Sigmoid colon (tissue), 7 donors: ENCODE measurements at places on chromosomes 16 and 17.
A peak's percentile ranks its signal among the peaks of the same experiment; 100 is the strongest.

DNA sequence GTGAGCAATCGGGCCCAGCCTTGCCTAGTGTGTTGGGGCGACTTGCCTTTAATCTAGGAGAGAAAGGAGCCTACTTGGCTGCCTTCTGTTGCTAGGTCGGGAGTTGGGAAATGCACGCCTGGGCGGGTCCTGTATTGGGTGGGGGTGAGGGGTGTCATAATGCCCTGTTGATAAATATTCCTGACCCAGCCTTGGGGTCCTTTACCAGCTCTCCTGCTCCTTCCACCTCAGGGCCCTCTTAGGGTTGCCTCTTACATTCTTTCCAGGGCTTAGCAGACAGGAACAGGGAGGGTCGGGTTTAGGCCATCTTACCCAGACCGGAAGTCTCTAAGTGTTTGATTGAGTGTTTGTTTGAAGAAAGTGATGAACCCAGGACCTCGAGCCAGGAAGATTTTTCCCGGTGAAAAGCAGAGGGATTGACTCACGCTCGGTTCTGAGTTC is 112.9 kb downstream of the SEC14L1 start:
- no peaks in the 10 kb centered on the region for H3K36me3 ChIP-seq
- H3K4me1 ChIP-seq = peaks cover 8% of the 10 kb centered on the region
- DNase-seq = no peak
- no peak overlapping the region for H3K27ac ChIP-seq
- no peak overlapping the region for H3K4me3 ChIP-seq
- H3K27me3 ChIP-seq = no peaks in the 10 kb centered on the region

GRCh38 chr16:89924297-89924924 is 1.3 kb downstream of the TUBB3 start:
- no peak for DNase-seq
- H3K4me3 ChIP-seq = no peak overlapping the region
- H3K27ac ChIP-seq = no peak overlapping the region
- no peaks in the 10 kb centered on the region for H3K4me1 ChIP-seq

- H3K4me1 ChIP-seq = peaks cover 30% of the 10 kb centered on the region
- no peak overlapping the region for H3K27ac ChIP-seq
- H3K27me3 ChIP-seq = no peaks in the 10 kb centered on the region
- no peak overlapping the region for H3K4me3 ChIP-seq
These were observed 41.9 kb downstream of the FTO start for GRCh38 chr16:53745753-53746266.

DNA sequence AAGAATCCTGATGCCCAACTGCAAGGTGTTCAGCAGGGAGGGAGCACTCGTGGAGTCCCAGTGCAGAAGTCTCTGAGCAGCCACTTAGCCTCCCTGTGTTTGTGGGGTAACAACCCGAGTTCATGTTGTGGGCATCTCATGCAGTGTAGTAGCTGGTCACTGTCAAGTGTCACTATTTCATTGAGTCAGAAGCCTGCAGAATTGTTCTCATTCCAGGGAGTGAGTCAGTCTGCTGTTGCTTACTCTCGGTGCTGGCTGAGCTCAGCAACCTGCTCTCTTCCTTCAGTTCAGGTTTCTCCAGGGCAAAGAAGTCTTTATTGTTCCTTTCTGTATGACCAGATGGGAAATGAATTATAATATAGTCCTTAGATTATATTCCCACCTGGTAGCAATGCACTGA is 24.1 kb downstream of the HMOX2 start:
- H3K4me3 ChIP-seq = no peak overlapping the region
- H3K27ac ChIP-seq = peak overlapping the region; percentile 79
- no peak for DNase-seq
- H3K27me3 ChIP-seq = no peaks in the 10 kb centered on the region
- peaks cover 20% of the 10 kb centered on the region for H3K4me1 ChIP-seq

GRCh38 chr17:48725288-48726064 is 2.5 kb downstream of the PRAC2 start:
- peaks cover 100% of the 10 kb centered on the region for H3K27me3 ChIP-seq
- peak; percentile 43 for DNase-seq
- no peaks in the 10 kb centered on the region for H3K36me3 ChIP-seq

DNA sequence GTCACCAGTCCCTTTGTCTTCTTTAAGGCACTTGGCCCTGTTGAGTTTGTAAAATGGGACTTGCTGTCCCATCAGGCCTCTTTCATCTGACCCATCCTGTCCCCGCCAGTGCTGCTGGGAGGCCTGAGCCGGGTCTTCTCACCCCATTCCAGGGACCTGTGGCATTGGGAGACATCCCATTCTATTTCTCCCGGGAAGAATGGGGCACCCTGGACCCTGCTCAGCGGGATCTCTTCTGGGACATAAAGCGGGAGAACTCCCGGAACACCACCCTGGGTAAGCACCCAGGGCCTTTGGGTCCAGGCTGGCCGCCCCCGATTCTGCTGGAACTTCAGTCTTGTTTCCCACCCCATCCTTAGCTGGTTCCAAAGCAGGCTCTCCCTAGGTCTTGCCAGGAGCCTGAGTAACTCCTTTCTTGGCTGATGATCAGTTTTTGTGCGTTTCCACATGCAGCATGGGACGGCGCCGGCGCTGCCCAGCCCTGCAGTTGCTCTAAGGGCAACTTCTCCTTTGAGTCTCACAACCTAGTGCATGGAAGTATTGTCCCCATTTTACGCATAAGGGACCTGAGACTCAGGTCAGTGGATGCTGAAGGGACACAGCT is 4.1 kb downstream of the ZNF213 start:
- H3K4me3 ChIP-seq = no peak overlapping the region
- H3K36me3 ChIP-seq = peaks cover 17% of the 10 kb centered on the region
- DNase-seq = no peak
- no peaks in the 10 kb centered on the region for H3K4me1 ChIP-seq
- no peaks in the 10 kb centered on the region for H3K27me3 ChIP-seq
- no peak overlapping the region for H3K27ac ChIP-seq

GRCh38 chr17:38871247-38872015 is 1.6 kb downstream of the LASP1 start:
- no peaks in the 10 kb centered on the region for H3K27me3 ChIP-seq
- peak overlapping the region; percentile 95 for H3K27ac ChIP-seq
- DNase-seq = peak; percentile 82
- H3K4me3 ChIP-seq = peak overlapping the region; percentile 89

- H3K36me3 ChIP-seq = peaks cover 77% of the 10 kb centered on the region
- DNase-seq = no peak
- no peaks in the 10 kb centered on the region for H3K27me3 ChIP-seq
- no peaks in the 10 kb centered on the region for H3K4me1 ChIP-seq
- no peak overlapping the region for H3K27ac ChIP-seq
These were observed 7.9 kb downstream of the MYBBP1A start for GRCh38 chr17:4547118-4547906.

DNA sequence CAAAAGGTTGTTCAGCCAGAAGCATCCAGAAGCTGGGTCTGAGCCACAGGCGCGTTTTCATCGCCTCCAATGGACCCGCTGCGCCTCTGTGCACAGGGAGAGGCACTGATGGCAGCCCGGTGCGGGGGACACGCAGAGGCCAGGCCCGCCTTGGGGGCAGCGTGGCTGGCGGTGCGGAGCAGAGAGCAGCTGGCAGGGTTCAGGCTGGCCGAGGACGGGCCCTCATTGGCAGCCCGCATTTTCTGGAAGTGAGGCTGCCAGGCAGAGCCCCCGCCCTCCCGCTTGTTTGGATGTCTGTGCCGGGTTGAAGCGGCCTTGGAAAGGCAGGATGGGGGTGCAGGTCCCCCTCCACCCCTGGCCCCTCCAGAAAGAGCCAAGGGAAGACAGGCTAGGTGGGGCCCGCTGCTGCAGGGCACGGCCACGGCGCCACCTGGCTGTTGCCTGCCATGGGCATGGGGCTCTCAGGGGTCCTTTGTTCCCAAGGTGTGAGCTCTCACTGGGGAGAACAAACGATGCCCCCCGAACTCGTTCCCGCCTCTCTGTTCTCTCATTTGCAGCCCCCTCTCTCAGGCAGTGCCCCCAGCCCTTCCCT is 18.8 kb downstream of the GSE1 start:
- peaks cover 29% of the 10 kb centered on the region for H3K4me1 ChIP-seq
- no peaks in the 10 kb centered on the region for H3K27me3 ChIP-seq
- DNase-seq = no peak
- no peak overlapping the region for H3K4me3 ChIP-seq
- peaks cover 9% of the 10 kb centered on the region for H3K36me3 ChIP-seq

- no peak overlapping the region for H3K4me3 ChIP-seq
- H3K36me3 ChIP-seq = no peaks in the 10 kb centered on the region
- no peak for DNase-seq
- H3K27ac ChIP-seq = no peak overlapping the region
- no peaks in the 10 kb centered on the region for H3K27me3 ChIP-seq
These were observed 62.4 kb downstream of the SOX9 start for GRCh38 chr17:72183194-72183685.

DNA sequence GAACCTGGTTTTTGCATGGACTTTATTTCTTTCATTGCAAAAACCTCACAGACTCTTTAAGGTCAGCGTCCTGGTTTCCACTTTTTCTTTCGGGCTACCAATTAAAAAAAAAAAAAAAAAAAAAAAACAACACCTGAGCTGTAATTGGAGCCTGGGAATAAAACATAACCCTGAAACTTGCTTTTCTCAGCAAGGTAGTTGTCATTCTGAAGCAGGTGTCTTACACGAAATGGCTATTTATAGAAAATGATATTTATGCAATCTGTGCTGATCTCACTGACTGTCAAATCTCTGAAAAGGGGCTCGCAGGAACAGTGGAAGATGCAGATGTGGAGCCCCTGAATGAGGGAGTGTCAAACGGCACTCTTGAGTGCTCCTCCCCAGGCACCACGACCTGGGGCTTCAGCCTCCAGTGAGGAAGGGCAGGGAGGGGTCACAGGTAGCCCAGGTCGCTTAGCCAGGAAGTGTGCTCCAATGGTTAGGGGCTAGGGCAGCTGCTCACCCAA is 10.4 kb upstream of the COTL1 start:
- H3K36me3 ChIP-seq = no peaks in the 10 kb centered on the region
- no peaks in the 10 kb centered on the region for H3K27me3 ChIP-seq
- H3K27ac ChIP-seq = no peak overlapping the region

DNA sequence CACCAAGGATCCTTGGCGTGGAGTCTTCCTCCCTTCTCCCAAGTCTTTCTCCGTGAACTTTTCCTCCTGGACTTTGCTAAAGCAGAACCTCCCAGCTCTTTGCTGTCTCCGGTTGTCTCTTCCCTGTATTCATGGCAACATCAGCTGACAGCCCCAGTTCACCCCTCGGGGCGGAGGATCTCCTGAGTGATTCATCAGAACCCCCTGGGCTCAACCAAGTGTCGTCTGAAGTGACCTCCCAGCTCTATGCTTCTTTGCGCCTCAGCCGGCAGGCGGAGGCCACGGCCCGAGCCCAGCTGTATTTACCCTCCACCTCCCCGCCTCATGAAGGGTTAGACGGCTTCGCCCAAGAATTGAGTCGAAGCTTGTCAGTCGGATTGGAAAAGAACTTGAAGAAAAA is 943 bp downstream of the CNTROB start:
- H3K4me1 ChIP-seq = peaks cover 53% of the 10 kb centered on the region
- H3K27me3 ChIP-seq = peaks cover 20% of the 10 kb centered on the region
- peak overlapping the region; percentile 84 for H3K27ac ChIP-seq
- H3K36me3 ChIP-seq = no peaks in the 10 kb centered on the region
- H3K4me3 ChIP-seq = peak overlapping the region; percentile 72

- no peaks in the 10 kb centered on the region for H3K36me3 ChIP-seq
- peaks cover 90% of the 10 kb centered on the region for H3K4me1 ChIP-seq
- no peak for DNase-seq
- no peak overlapping the region for H3K4me3 ChIP-seq
- H3K27ac ChIP-seq = peak overlapping the region; percentile 62
- H3K27me3 ChIP-seq = no peaks in the 10 kb centered on the region
These were observed 80.0 kb downstream of the ANKRD11 start for GRCh38 chr16:89410322-89410721.

DNA sequence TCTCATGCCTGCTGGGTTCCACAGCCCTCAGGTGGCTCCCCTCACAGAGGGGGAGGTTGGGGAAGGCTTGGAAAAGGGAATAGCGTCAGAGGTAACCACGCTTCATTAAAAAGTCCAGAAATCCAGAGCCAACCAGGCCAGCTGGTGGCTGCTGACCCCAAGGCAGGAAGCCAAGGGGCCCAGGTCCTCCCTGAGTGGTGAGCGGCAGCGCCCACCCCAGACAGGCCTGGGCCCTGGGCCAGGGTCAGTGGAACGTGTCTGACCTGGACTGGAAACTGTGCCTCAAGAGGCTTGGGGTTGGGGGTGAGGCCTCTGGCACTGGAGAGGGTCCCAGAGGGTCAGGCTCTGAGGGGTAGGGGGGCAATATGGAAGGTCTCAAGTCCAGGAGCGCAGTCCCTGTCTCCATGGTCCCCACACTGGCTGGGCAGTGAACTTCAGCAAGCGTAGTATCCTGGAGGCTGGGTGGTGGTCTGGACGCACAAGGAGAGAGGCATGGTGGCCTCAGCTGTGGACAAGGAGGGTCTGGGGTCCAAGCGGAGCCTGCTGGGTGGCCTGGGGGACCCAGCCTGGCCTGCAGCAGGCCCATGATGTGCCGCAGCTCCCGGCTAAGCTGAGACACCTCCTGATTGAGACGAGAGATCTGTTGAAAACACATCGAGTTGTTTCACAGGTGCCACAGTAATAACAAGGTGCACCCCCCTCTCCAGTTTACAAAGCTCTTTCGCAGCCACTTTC is 5.2 kb upstream of the RAB5C start:
- H3K4me3 ChIP-seq = no peak overlapping the region
- no peak overlapping the region for H3K27ac ChIP-seq
- no peak for DNase-seq
- H3K4me1 ChIP-seq = peaks cover 5% of the 10 kb centered on the region
- H3K36me3 ChIP-seq = no peaks in the 10 kb centered on the region

DNA sequence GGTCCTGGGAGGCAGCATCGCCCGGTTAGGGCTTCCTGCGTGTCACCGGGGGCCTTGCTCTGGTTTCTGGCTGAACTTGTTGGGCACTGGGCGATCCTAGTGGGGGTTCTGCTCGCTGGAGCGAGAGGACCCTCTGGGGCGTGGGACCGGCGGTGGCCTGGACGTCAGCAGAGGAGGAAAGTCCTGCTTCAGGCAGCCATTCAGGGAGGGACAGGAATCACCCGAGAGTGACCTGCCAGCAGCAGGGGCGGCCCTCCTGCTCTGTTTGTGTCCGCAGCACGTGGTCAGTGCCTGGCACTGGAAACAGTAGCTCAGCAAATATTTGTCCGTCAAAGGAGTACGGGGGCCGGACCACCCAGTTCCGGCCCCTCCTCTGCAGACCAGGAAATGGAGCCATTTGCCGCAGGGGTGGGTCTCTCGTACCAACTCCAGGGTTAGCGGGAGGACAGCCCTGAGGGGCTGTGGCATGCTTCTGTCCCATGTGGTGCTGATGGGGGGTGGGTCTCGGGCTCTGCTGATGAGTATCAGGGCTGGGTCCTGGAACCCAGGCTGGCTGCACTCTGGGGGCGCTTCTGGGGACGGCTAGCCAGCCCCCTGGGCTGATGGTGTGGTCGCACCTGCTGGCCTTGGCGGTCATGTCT is 48.3 kb downstream of the BAIAP2 start:
- H3K36me3 ChIP-seq = peaks cover 37% of the 10 kb centered on the region
- peaks cover 61% of the 10 kb centered on the region for H3K4me1 ChIP-seq
- H3K4me3 ChIP-seq = no peak overlapping the region

GRCh38 chr17:36761203-36761950 is 160.0 kb downstream of the MRM1 start:
- H3K27ac ChIP-seq = no peak overlapping the region
- H3K27me3 ChIP-seq = no peaks in the 10 kb centered on the region
- no peaks in the 10 kb centered on the region for H3K4me1 ChIP-seq
- H3K4me3 ChIP-seq = no peak overlapping the region
- no peaks in the 10 kb centered on the region for H3K36me3 ChIP-seq
- DNase-seq = no peak
